ENCODE measurements at places on chromosomes 7 and 10.

- peak; percentile 95 for DNase-seq
Measured at GRCh38 chr7:97835296-97836138, 36.7 kb downstream of the ASNS start.

GRCh38 chr7:149228831-149229471, 10.5 kb upstream of the ZNF212 start:
- DNase-seq, result no peak

DNA sequence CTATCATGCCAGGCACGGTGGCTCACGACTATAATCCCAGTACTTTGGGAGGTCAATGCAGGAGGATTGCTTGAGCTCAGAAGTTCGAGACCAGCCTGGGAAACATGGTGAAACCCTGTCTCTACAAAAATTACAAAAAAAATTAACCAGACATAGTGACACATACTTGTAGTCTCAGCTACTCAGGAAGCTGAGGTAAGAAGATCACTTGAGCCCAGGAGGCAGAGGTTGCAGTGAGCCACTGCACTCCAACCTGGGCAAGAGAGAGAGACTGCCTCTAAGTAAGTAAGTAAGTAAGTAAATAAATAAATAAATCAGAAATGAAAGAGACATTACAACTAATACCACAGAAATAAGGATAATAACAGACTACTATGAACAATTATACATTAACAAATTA, 36.2 kb downstream of the PDLIM1 start:
- DNase-seq, result no peak

- DNase-seq, result no peak
Measured at GRCh38 chr10:72597897-72598296, 28.0 kb downstream of the MICU1 start.

DNA sequence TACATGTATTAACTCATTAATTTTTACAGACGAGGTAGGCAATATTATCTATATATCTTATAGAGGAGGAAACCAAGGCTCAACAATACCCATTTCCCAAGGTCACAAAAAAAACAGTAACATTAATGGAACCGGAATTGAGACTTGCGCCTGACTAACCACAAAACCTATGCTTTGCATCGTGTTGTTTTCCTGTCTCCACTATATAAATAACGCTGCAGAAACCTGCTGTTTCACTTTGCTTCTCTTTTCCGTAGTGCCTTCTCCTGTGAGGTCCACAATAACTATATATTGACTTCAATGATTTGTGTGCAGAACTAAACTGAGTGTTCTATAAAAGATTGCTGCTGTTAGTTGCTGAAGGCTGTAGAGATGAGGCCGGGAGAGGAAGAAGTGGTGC, 97.7 kb upstream of the RPA3 start:
- no peak for DNase-seq

- no peak for DNase-seq
Measured at GRCh38 chr10:3136336-3136735, 36.2 kb downstream of the PITRM1 start.

GRCh38 chr7:35702541-35702940, 7.6 kb upstream of the HERPUD2 start:
- DNase-seq, result no peak

GRCh38 chr10:368579-369220, 233.4 kb downstream of the ZMYND11 start:
- no peak for DNase-seq

- no peak for DNase-seq
Measured at GRCh38 chr7:16187131-16187530, 234.2 kb downstream of the CRPPA start.

GRCh38 chr10:267705-268104, 132.4 kb downstream of the ZMYND11 start:
- DNase-seq, result no peak

DNA sequence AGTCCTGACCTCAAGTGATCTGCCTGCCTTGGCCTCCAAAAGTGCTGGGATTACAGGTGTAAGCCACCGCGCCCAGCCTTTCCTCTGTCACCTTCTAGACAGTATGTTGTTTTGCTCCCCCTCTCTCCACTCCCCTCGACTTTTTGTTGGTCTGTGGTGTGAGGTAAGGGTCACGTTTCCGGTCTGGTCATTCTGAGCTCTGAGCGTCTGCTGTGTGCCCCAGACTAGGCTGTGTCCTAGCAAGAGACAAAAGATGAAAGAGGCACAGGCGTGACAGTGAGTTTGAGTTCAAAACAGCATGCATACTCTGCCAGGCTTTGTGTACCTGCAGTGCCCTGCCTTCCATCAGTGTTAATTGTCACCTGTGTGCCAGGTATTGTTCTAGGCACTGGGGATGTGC, 87.4 kb upstream of the PPIF start:
- DNase-seq, result no peak

DNA sequence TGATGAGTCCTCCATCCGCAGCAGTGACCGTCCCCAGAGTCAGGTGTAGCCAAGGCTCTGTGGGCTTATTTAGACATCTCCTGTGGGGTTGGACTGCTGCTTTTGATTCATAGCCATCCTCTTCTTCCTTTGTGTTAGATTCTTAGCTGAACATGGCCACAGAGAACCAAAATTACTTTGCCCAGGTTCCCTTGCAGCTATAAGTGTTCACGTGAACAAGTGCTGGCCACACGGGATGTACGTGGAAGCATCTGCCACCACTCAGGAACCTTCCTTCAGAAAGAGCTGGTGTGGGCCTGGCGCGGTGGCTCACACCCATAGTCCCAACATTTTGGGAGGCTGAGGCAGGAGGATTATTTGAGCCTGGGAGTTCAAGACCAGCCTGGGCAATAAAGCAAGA, 49.1 kb downstream of the TMEM209 start:
- no peak for DNase-seq

GRCh38 chr10:91206427-91206826, 14.0 kb upstream of the PCGF5 start:
- DNase-seq, result peak; percentile 34

GRCh38 chr7:28414453-28414852, 2.1 kb downstream of the CREB5 start:
- no peak for DNase-seq

DNA sequence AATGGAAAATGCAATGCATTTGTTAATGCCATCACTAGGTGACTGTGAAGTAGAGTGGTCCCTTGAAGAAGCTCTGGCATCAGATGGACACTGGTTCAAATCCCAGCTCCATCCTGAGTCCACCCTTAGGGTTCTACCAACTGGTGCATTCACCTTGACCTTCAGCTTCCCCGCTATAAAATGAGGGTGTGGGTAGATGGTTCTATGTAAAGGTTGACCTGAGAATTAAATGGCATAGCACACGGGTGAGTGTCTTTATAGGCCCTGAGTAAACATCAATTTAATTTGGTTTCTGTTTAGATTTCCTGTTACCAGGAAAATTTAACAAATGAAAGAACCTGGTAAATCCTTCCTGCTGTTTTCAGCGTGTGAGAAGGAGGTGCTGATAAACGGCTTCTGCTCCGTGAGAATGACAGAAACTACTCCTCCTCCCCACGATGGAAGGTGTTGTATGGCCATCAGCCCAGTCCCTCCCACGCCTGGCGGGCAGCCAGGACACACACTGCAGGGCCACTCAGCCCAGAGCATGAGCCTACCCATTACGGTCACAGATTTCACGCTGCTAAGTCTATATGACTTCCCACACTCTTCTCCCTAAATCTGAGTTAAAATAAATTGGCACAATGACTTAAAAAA, 210.1 kb downstream of the TNS3 start:
- peak; percentile 47 for DNase-seq

DNA sequence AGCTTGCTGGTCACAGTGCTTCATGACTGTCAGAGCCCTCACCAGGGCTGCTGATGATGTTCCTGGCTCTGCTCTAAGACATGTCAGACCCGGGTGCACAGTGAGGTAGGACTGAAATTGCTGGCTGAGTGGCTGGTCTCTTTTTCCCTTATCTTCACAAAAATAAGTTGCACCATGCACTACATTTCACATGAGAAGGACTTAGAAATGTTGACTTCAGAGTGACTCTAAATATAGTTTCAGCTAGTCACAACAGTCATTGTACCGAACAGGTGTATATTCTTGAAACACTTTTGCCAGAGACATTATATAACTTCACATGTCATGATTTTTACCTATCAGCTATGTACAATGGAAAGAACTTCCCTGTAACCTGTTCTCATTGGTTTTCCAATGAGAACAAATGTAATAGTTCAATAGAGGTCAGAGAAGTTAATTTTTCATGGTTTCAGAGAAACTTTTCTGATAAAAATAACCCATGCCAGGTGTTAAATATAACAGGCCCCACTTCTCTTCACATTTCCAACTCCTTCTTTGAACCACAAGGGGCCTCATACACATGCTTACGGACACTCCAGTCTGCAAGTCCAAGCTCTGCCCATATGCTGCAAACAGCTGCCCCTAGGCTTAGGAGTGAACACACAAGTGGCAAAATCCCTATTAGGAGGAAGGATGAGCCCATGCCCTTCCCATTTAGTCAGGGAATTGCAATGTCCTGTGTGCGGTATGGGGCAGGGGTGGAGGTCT, 115.6 kb downstream of the CDK6 start:
- no peak for DNase-seq

DNA sequence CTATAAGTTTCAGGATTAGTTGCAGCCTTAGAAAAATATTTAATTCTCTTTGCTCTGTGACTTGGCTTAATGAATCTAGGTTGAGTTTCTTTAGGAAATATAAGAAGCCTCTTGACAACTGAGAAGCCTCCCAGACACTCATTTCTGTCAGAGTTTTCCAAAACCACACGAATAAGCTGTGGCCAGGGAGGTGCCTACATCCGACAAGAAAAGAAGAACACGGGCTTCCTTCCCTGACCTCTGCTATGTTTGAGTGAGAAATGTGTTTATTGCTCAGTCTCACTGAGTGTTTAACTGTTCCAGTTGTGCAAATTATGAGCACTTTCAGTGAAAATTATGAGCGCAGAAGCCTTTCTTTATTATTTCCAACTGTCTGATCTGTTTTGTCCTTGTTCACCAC, 105.0 kb downstream of the TRIL start:
- DNase-seq, result peak; percentile 44

DNA sequence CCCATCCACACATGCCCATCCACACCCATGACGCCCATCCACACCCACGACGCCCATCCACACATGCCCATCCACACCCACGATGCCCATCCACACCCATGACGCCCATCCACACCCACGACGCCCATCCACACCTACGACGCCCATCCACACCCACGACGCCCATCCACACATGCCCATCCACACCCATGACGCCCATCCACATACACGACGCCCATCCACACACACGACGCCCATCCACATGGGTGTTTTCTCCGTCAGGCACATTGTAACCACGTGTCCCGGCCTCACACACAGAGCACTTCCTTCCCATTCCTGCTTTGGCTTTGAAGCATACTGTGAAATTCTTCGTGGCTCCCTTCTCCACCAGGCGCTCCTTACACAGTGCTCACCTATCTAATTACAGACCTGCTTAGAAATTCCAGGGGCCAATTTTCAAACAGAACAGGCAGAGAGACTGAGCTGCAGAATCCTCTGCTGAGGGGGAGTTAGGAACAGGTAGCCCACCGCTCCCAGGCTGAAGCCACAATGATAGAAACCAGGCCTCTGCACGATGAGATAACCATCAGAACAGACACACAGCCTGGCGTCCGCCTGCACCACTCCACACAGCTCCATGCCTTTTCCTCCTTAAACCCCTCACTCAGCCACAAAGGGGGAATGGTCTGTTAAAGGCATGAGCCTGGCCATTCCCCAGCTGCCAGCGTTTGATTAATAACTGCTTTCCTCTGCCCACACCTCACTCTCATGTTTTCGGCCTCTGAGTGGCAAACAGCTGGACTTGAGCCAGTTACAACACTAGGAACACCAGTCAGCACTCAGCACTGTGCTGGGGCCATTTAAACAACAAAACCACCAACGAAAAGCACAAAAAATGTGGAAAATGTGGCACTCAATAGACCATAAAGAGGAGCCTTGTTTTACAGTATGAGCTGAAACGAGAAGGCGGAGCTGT, 501.6 kb downstream of the PTPRN2 start:
- DNase-seq, result no peak

DNA sequence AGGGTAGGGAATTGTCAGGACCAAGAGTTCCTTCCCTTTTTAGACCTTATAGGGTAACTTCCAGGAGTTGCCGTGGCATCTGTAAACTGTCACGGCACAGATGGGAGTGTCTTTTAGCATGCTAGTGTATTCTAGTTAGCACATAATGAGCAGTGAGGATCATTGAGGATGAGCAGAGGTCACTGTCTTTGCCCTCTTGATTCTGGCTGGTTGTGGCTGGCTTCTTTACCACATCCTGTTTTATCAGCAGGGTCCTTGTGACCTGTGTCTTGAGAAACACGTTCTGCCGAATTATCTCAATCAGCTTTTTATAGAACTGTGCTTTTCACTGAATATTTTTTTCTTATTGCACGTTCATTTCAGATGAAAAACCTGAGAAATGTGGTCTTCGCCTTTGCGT, 41.5 kb downstream of the MINPP1 start:
- peak; percentile 98 for DNase-seq

- no peak for DNase-seq
Measured at GRCh38 chr10:68303849-68304412, 27.9 kb upstream of the HNRNPH3 start.

GRCh38 chr10:113867904-113868303, 13.4 kb downstream of the NHLRC2 start:
- no peak for DNase-seq

GRCh38 chr7:124796771-124797170, 31.2 kb upstream of the GPR37 start:
- DNase-seq, result no peak

DNA sequence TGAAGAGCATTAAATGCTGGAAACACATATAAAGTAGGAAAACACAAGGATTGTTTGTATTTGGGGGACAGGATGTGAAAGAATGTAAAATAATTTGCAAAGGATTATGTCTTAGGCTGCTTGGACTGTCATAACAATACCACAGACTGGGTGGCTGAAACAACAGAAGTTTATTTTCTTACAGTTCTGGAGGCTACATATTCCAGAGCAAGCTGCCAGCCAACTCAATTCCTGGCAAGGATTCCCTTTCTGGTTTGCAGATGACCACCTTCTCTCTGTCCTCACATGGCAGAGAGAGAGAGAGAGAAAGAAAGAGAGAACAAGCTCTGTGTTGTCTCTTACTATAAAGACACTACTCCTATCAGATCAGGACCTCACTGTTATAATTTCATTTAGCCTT, 8.8 kb upstream of the LAMB4 start:
- DNase-seq, result no peak

DNA sequence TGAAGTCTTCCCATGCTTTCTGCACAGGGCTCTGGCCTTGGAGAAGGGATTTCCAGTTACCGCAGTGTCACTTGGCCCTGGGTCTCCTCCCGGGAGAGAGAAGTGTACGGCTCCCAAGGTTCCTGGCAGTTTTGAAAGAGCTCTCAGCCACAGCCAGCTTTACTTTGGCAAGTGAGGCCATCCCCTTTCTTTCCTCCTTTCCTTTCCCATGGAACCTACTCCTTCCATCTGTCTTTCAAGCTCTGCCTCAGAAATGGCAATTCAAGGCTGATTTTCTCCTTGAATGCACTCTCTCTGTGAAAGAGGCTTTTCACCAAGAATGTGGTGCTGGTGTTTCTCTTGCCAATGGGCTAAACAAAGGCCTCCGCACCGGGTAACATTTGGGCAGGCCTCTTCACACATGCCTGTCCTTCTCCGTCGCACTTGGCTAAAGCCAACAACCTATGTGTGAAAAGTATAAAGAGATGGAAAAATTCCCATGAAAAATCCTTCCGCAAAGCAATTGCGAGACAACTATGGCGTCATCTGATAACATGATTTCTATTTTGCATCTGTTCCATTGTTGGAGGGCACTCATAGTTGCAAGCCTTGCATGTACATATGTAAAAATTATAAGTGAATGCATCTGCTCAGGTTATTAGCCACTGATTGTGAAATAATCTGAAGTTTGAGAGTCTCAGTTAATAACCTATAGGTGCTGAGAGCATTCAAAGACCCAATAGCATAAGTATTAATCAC, 125.4 kb downstream of the PFKFB3 start:
- no peak for DNase-seq

- no peak for DNase-seq
Measured at GRCh38 chr10:69375307-69376151, 41.2 kb downstream of the TACR2 start.

All from OCI-M1 (cell line).